ENCODE measurements at places on chromosomes 6 and 20.

GRCh38 chr20:51959066-51959542 is 156.8 kb upstream of the SALL4 start:
- no peak for DNase-seq
- H3K4me3 ChIP-seq = no peak overlapping the region
- no peak overlapping the region for H3K27ac ChIP-seq
- H3K4me1 ChIP-seq = no peaks in the 10 kb centered on the region

DNA sequence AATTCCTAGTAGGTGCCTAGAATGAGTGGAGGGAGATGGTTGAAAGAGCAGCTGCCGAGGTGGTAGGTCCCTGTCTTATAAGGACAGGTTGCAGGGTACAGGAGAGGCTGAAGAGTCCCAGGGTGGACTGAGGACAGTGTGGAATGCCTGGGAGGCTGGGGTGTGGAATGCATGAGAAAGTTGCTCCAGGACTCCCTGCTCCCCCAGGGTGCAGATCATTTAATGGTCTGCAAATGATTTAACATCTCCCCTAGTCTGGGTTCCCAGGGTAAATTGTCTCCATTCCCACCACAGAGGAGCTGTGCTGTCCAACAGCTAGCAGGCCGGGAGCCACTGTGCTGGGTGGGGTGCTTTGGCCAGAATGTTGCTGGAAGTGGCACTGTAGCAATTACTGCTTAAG is 76.0 kb downstream of the CD83 start:
- no peaks in the 10 kb centered on the region for H3K36me3 ChIP-seq
- no peaks in the 10 kb centered on the region for H3K4me1 ChIP-seq
- no peak for DNase-seq
- no peak overlapping the region for H3K4me3 ChIP-seq
- H3K27me3 ChIP-seq = no peaks in the 10 kb centered on the region

GRCh38 chr6:111154981-111155380 is 67.7 kb downstream of the SLC16A10 start:
- no peaks in the 10 kb centered on the region for H3K27me3 ChIP-seq
- no peak overlapping the region for H3K4me3 ChIP-seq
- DNase-seq = no peak
- no peaks in the 10 kb centered on the region for H3K4me1 ChIP-seq
- H3K27ac ChIP-seq = no peak overlapping the region
- H3K36me3 ChIP-seq = no peaks in the 10 kb centered on the region

DNA sequence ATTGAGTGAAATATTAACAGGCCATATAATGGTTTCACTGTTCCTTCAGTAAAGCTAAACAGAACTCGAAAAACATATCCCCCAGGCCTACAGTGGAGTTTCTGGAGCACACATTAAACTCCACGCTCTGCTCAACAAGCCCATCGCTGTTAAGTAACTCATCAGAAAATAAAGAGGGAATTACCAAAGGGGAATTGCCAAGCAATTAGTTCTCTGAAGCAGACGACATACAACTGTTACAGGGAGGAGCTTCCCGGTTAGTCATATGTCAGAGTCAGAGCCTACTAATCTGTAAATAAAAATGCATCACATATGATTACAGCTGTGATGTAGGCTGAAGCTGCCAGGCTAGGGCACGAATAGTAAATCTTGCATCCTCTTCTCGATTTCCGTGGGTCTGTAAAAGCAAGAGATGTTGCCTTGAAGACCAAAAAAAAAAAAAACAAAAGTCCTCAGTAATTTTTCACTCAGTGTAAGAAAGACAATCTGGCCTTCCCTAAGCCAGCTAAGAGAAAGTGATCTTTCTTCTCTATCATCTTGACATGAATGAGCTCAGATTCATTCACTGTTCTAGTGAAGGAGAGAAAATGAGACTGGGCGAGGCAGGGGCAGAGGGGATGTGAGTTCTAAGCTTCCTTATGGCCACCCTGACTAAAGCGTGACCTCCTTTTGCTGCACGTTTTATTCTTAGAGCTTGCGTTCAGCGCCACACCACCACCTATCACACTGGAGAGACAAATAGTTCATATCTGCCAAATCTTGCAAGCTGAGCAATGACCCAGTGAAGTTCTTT is 13.8 kb downstream of the ATXN1 start:
- peaks cover 5% of the 10 kb centered on the region for H3K36me3 ChIP-seq
- no peak overlapping the region for H3K4me3 ChIP-seq
- H3K27ac ChIP-seq = no peak overlapping the region
- peaks cover 5% of the 10 kb centered on the region for H3K4me1 ChIP-seq
- DNase-seq = no peak

DNA sequence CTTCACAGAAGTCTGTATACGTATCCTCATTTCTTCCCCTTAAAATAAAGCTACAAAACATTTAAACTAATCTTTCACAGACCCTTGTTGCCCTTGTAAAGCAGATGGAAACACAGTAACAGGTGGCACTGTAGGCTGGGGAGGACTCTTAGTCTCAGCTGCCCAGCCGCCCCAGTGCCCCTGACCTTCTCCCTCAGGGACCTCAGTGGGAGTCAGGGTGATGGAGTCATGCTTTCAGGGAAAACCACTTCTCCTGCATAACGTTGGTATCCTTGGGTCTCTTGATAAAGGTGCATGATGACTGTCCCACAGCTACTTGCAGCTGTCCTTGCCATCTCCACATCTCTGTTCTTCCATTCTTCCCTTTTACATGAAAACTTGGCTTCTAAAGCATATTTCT is 198.6 kb downstream of the CDKAL1 start:
- no peak for DNase-seq
- no peaks in the 10 kb centered on the region for H3K27me3 ChIP-seq
- no peak overlapping the region for H3K27ac ChIP-seq

DNA sequence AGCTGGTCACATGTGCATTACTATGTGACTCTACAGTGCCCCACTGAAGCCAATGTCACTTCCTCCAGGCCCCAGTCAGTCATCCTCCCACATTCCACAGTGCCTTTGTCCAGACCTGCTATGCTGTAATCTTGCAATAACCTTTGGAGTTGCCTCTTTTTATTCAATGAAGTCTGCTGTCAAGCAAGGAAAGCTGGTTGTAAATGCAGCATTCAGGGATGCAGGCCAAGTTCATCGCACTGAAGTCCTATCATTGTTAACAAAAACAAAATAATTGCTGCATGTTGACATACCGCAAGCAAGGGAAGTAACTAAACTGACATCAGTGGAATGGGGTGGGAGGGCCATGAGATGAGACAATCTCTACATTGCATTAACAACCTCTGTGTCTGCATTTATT is 131.2 kb upstream of the CDYL start:
- no peak overlapping the region for H3K27ac ChIP-seq
- no peak overlapping the region for H3K4me3 ChIP-seq
- H3K36me3 ChIP-seq = no peaks in the 10 kb centered on the region
- DNase-seq = no peak
